Natural killer cell (primary cell): ENCODE measurements at places on chromosomes 1 and 21.

DNA sequence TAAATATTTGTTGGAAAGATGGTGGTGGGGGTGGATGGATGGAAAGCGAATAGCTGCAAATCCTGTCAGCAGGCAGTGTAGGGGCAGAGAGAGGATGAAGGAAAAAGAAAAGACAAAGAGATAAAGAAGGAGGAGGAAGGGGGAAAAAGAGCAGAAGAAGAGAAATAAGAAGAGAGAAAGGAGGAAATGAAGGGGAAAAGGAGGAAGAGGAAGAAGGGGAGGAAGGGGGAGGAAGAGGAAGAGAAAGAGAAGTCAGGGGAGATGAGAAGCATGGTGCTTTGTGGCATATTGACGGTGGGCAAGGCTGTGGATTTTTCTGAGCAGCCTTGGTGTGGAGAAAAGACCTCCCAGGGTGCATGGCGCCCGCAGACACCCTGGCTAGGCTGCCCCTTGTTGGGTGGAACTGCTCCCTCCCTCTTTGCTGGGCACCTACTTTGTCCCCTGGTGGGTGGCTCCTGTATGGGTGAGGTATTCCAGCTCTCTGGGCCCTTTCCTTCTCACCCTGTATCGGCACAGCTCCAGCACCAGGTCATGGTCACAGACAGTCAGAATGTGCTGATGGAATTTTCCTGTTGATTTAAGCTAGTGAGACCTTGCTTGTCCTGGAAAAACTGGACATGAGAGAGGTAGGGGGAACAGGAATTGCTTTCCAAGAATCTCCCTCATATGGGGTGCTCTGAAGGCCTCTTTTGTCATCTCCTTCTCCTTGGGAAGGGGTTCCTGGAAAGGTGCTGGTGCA, 45.7 kb upstream of the TLR5 start:
- no peak overlapping the region for H3K27ac ChIP-seq
- DNase-seq = no peak
- no peaks in the 10 kb centered on the region for H3K27me3 ChIP-seq

GRCh38 chr1:115839679-115840237, 1.2 kb downstream of the NHLH2 start:
- H3K27ac ChIP-seq = no peak overlapping the region
- peaks cover 11% of the 10 kb centered on the region for H3K4me1 ChIP-seq
- no peaks in the 10 kb centered on the region for H3K36me3 ChIP-seq

- H3K4me3 ChIP-seq = peak overlapping the region; percentile 98
- H3K27me3 ChIP-seq = no peaks in the 10 kb centered on the region
- no peak for DNase-seq
Observed at GRCh38 chr1:36397083-36397377, 678 bp downstream of the LSM10 start.

GRCh38 chr1:185984113-185984836, 250.1 kb downstream of the HMCN1 start:
- H3K4me3 ChIP-seq = no peak overlapping the region
- DNase-seq = no peak
- H3K4me1 ChIP-seq = no peaks in the 10 kb centered on the region

DNA sequence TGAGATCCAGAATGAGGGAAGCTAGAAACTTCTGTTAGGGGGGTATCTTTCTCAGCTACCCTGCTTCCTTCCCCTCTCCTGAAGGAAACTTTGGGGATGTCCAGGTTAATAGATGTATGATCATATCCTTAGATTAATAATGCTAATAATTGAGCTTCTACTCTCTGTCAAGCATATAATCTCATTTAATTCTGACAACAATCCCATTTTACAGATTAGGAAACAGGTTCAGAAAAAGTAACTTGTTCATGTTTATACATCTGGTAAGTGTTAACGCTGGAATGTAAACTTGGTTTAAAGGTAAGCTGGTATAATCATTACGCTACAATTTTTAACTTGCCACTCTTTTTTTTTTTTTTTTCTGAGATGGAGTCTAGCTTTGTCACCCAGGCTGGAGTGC, 1.7 kb upstream of the TMEM269 start:
- H3K27me3 ChIP-seq = no peaks in the 10 kb centered on the region
- peaks cover 16% of the 10 kb centered on the region for H3K36me3 ChIP-seq
- no peak overlapping the region for H3K4me3 ChIP-seq
- peaks cover 16% of the 10 kb centered on the region for H3K4me1 ChIP-seq

- peaks cover 10% of the 10 kb centered on the region for H3K36me3 ChIP-seq
- no peak overlapping the region for H3K27ac ChIP-seq
- DNase-seq = no peak
- H3K4me1 ChIP-seq = no peaks in the 10 kb centered on the region
Observed at GRCh38 chr1:84550826-84551225, 23.4 kb downstream of the CTBS start.

GRCh38 chr1:26125946-26126320, 14.3 kb downstream of the PDIK1L start:
- peaks cover 6% of the 10 kb centered on the region for H3K36me3 ChIP-seq
- H3K27me3 ChIP-seq = peaks cover 30% of the 10 kb centered on the region
- H3K4me3 ChIP-seq = no peak overlapping the region
- DNase-seq = no peak

DNA sequence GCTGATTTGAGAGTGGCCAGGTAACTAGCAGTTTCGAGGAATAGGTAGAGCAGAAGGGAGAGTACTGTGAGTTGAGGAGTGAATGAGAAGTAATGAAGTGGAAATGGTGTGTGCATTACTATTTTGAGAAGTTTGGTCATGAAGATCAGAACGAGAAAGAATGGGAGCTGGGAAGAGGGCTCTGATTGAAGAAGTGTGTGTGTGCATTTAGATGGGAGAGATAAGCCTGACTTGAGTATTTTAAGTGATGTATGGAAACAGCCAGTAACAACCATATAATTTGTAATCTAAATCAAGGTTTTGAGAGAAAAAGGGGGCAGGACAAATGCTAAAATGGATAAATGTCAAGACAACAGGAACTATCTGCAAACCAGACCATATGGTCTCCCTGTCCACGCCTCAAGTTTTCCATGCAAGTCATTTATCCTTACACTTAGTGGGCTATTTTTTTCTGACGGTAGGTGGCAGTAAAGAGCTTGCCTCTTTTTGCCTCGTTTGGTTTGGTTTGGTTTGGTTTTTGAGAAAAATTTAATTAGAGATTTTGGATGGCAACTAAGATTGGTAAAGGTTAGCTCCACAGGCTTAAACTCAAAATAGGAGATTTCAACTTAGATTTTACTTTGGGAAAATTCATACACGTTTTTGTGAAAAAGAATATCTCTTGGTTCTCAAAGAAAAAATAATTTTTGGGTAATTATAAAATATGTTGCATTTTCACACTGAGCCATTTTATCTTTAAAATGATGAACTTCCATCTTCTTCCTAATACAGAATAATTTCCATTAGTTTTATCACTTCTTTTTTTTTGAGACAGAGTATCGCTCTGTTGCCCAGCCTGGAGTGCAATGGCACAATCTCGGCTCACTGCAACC, 9.5 kb upstream of the B3GALNT2 start:
- H3K4me3 ChIP-seq = no peak overlapping the region
- H3K36me3 ChIP-seq = no peaks in the 10 kb centered on the region
- no peaks in the 10 kb centered on the region for H3K27me3 ChIP-seq
- H3K27ac ChIP-seq = no peak overlapping the region

DNA sequence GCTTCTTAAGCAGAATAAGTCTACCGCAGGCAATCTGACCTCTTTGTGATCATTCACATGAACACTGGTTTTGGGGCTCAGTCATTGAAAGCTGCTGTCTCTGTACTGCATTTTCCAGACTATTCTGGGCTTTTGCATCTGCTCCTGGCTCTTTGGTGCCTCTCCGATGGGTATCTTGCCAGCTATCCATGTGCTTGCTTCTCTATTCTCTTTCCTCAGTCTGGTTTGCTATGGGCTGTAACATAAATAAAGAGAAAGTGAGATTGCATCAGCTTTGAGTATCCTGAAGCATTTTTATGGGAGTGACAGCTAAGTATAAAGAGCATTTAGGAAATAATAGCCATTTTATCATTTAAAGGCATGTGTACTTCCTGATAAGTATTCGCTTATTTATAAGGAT, 70.7 kb downstream of the C1orf21 start:
- H3K27ac ChIP-seq = no peak overlapping the region
- H3K36me3 ChIP-seq = no peaks in the 10 kb centered on the region
- H3K4me3 ChIP-seq = no peak overlapping the region
- no peak for DNase-seq

- H3K27me3 ChIP-seq = no peaks in the 10 kb centered on the region
- H3K4me1 ChIP-seq = peaks cover 6% of the 10 kb centered on the region
- H3K27ac ChIP-seq = no peak overlapping the region
- DNase-seq = no peak
- no peak overlapping the region for H3K4me3 ChIP-seq
Observed at GRCh38 chr1:42214447-42214871, 49.9 kb upstream of the GUCA2A start.

DNA sequence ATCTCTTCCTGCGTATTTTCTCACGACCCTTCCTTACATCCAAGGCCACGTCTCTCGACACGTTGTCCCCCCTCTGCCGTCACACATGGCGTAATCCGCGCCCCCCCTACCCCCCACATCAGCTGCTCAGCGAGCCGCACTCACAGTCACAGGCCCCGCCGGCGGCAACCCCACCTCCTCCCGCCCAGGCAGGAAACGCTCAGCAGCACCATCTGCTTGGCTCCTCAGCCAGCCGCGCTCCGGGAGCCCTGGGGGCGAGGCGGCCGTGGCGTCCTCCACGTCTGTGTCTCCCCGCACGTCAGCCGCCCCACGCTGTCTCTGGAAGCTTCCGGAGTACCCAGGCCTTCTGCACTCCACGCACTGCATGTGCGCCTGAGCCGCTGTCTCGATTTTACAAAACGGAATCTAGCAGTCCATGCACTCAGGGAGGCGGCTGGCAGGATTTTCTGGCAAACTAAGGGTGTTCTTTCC, 64.6 kb downstream of the SIK1 start:
- peak overlapping the region; percentile 30 for H3K4me3 ChIP-seq
- H3K36me3 ChIP-seq = no peaks in the 10 kb centered on the region
- H3K27me3 ChIP-seq = no peaks in the 10 kb centered on the region

DNA sequence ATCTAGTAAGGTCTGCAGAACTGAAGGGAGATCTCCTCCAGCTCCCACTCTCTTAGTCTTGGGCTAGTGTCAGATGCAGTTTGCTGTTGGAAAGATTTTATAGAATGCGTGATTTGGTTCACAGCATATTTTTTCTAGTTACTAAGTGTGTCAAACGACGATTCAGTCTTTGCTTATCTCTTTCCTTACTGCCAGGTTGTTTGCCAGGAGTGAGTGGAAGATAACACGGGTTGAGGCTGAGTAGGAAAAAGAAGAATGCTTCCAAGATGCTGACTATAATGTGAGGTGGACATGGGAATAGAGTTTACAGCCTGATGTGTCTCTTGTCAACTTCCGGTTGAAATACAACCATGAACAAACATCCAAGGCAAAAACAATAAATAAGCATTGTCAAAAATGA, 141.4 kb downstream of the GDAP2 start:
- no peak overlapping the region for H3K27ac ChIP-seq
- H3K36me3 ChIP-seq = no peaks in the 10 kb centered on the region
- no peaks in the 10 kb centered on the region for H3K4me1 ChIP-seq
- no peaks in the 10 kb centered on the region for H3K27me3 ChIP-seq

DNA sequence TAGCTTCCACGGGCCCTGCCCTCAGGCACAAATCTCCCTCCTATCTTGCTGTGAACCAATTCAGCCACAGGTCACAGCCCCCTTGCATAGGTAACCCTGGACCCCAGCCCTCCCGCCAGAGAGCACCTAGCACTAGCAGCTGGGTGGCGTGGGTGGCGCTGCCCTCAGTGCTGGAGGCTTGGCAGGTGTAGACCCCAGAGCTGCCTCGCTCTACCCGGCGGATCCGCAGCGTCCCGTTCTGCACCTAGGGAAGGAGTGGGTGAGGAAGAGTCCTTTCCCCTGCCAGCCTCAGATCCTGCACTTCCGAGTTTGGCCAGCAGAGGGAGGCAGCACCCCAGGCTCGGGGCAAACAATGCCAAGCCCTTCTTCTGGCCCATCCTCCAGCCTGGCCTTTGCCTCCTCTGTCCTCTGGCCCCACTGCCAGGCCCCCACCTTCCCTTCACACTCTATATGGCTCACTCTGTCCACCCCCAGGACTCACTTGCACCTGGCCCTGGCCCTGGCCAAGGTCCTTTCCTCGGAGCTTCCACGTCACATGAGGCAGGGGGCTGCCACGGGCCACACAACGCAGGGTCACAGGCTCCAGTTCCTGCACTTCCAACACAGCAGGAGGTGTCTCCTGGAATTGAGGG, 9.0 kb downstream of the IGSF9 start:
- no peaks in the 10 kb centered on the region for H3K27me3 ChIP-seq
- no peak overlapping the region for H3K4me3 ChIP-seq
- peak; percentile 89 for DNase-seq
- no peaks in the 10 kb centered on the region for H3K36me3 ChIP-seq

GRCh38 chr1:233151861-233152260, 143.7 kb downstream of the PCNX2 start:
- H3K36me3 ChIP-seq = no peaks in the 10 kb centered on the region
- no peaks in the 10 kb centered on the region for H3K27me3 ChIP-seq
- no peak for DNase-seq
- H3K27ac ChIP-seq = no peak overlapping the region
- H3K4me1 ChIP-seq = no peaks in the 10 kb centered on the region

DNA sequence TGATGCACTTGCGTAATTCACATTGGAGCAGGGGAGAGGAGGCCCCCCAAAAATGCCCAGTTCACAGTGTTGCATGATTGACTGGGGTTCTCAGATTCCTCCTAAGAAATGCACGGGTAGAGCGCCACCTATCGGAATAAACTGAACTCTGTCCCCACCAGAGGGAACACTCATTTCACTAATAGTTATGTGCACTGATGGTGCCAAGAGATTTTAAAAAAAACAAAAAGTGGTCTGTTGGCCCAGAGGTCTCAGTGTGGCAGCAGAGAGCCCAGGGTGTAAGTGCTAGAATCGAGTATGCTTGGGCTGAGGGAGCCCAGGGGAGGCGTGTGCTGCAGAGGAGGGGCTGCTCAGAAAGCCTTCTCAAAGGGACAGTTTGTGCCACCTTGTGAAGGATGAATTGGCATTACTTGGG, 6.9 kb downstream of the PINK1 start:
- no peaks in the 10 kb centered on the region for H3K27me3 ChIP-seq
- H3K27ac ChIP-seq = no peak overlapping the region
- H3K4me3 ChIP-seq = no peak overlapping the region
- peak; percentile 38 for DNase-seq
- no peaks in the 10 kb centered on the region for H3K4me1 ChIP-seq
- peaks cover 30% of the 10 kb centered on the region for H3K36me3 ChIP-seq

DNA sequence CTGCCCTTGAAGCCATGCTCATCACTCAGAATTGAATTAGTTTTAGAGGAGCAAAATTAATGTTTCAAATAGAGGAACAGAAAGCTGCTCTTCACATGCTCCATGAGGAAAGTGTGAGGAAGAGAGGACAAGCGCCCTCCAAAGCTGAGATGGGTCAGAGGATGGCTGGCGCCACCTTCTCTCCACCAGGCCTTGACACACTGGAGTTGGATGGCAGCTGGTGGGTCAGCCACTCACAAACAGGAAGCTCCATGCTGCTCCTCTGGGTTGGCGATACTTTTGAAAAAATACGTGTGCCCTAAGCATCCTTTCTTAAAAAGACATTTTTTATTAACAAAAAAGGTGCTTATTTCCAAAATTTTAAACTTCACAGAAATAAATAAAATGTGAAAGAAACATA, 3.1 kb upstream of the CD2 start:
- peaks cover 19% of the 10 kb centered on the region for H3K4me1 ChIP-seq
- H3K27me3 ChIP-seq = no peaks in the 10 kb centered on the region
- H3K36me3 ChIP-seq = no peaks in the 10 kb centered on the region
- H3K4me3 ChIP-seq = no peak overlapping the region
